ENCODE measurements at places on chromosomes 4 and X.

- no peak for DNase-seq
Measured at GRCh38 chrX:37383313-37383712, 34.1 kb downstream of the PRRG1 start.

DNA sequence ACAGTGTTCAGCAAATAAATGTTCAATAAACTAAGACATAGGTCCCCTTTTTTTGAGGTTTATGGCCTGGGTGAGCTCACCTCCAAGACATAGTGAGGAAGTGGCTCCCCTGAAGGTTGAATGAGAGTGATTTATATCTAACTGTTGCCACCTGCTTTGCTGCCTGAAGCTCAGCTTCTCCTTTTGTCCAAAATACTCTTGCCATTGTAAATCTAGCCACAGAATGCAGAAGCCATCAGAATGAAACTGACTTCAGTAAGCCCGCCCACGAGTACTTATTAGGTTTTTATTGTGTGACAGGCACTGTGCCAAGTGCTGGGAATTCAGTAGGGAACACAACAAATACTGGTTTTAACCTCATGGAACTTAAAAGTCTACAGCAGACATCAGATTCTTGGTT lies 18.0 kb downstream of the SPINK2 start:
- no peak for DNase-seq

- DNase-seq = peak; percentile 53
Measured at GRCh38 chrX:150587585-150588503, 19.4 kb downstream of the MTM1 start.

DNA sequence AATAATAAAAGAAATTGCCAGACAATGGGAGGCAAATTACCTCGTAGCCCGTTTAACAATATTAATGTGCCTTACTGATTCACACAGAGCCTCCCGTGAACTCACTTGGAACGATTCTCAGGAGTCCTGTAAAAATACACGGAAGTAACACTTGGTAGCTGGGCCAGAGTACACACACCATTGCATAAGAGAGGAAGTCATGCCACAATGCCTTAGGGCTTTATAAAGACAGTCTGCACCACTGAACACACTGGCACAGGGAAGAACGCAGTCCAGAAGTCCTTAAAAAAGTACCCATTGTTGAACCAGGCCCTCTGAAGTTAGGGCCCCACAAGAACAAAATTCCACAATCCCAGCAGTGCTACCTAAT lies 15.1 kb downstream of the SLC2A9 start:
- no peak for DNase-seq

Measured in activated naive CD8-positive, alpha-beta T cell treated with anti-CD3 and anti-CD28 coated beads, Interleukin-2, amount 50 U/mL, for 24 hours (primary cell).